ENCODE measurements at places on chromosomes 5 and 9. TPM values are rescaled to one million over a fixed set of nuclear protein-coding genes. Genes with fewer than 3 reads are reported as not detected.

- H3K27me3 ChIP-seq: no peaks in the 10 kb centered on the region
- no peak for DNase-seq
- no peaks in the 10 kb centered on the region for H3K4me1 ChIP-seq
- H3K27ac ChIP-seq: no peak overlapping the region
Observed at GRCh38 chr5:116699332-116699731, 124.7 kb upstream of the SEMA6A start.

The IL9 gene
- total RNA-seq: not detected

The SLC6A18 gene
- total RNA-seq: not detected

The ANKRD34B gene
- total RNA-seq: 0.20 TPM

GRCh38 chr5:76691467-76692273 lies 24.3 kb upstream of the F2R start:
- peaks cover 34% of the 10 kb centered on the region for H3K4me1 ChIP-seq
- no peak overlapping the region for H3K4me3 ChIP-seq
- H3K27ac ChIP-seq: peak overlapping the region; percentile 98
- no peaks in the 10 kb centered on the region for H3K27me3 ChIP-seq
- H3K36me3 ChIP-seq: no peaks in the 10 kb centered on the region
- DNase-seq: peak; percentile 84

- peaks cover 58% of the 10 kb centered on the region for H3K4me1 ChIP-seq
- DNase-seq: peak; percentile 81
- peak overlapping the region; percentile 57 for H3K27ac ChIP-seq
- H3K36me3 ChIP-seq: no peaks in the 10 kb centered on the region
Observed at GRCh38 chr9:88818495-88819201, 172.6 kb upstream of the S1PR3 start.

GRCh38 chr9:28410411-28410810 lies 837.1 kb upstream of the C9orf72 start:
- H3K27me3 ChIP-seq: no peaks in the 10 kb centered on the region
- H3K36me3 ChIP-seq: no peaks in the 10 kb centered on the region
- no peaks in the 10 kb centered on the region for H3K4me1 ChIP-seq
- no peak overlapping the region for H3K27ac ChIP-seq
- H3K4me3 ChIP-seq: no peak overlapping the region

- no peaks in the 10 kb centered on the region for H3K36me3 ChIP-seq
- DNase-seq: peak; percentile 93
- peak overlapping the region; percentile 1 for H3K27ac ChIP-seq
- peaks cover 9% of the 10 kb centered on the region for H3K4me1 ChIP-seq
Observed at GRCh38 chr9:22124263-22125011, 115.3 kb upstream of the CDKN2B start.

DNA sequence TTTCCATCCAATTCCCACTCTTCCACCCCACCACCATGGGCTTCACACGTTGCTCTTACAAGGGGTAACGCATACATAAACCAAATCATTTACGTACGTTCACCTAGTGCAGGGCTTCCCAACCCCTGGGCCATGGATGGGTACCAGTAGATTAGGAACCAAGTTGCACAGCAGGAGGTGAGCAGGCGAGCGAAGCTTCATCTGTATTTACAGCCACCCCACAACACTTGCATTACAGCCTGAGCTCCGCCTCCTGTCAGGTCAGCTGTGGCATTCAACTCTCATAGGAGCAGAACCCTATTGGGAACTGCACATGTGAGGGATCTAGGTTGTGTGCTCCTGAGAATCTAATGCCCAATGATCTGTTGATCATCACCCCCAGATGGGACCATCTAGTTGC lies 82.3 kb downstream of the CEMIP2 start:
- DNase-seq: no peak
- no peaks in the 10 kb centered on the region for H3K27me3 ChIP-seq
- H3K4me3 ChIP-seq: no peak overlapping the region
- H3K4me1 ChIP-seq: peaks cover 30% of the 10 kb centered on the region
- H3K27ac ChIP-seq: no peak overlapping the region
- H3K36me3 ChIP-seq: peaks cover 18% of the 10 kb centered on the region

DNA sequence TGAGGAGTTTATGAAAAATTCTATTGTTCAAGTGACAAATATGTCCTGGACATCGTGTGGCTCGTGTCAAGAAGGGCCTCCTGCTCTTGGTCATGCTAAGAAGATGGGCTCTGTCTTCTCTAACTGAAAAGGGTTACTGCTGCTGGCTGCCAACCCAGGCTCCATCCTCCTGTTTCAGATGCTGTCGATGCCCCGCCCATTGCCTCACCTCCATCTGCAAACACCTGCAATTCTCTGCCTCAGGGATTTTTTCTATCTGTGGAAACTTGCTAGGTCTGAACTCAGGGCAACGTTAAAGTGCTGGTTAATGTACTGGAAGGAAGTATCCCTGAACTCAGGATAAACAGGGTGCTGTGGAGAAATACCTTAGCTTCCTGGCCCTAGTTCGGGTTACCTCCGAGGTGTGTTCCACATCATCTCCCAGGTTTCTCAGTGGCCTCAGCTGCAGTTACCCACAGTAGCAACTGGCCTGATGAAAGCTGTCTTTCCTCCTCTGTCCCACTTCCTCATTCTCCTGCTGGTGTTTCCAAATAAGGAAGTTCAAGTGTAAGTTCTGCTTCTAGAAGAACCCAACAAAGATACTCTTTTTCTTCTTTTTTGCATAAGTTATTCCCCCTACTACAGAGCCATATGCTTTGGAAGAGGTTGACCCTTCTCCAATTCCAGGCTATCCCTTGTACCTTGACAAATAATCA lies 151.7 kb upstream of the SMIM23 start:
- no peak overlapping the region for H3K4me3 ChIP-seq
- peaks cover 7% of the 10 kb centered on the region for H3K27me3 ChIP-seq
- no peaks in the 10 kb centered on the region for H3K36me3 ChIP-seq
- peaks cover 7% of the 10 kb centered on the region for H3K4me1 ChIP-seq
- H3K27ac ChIP-seq: no peak overlapping the region

DNA sequence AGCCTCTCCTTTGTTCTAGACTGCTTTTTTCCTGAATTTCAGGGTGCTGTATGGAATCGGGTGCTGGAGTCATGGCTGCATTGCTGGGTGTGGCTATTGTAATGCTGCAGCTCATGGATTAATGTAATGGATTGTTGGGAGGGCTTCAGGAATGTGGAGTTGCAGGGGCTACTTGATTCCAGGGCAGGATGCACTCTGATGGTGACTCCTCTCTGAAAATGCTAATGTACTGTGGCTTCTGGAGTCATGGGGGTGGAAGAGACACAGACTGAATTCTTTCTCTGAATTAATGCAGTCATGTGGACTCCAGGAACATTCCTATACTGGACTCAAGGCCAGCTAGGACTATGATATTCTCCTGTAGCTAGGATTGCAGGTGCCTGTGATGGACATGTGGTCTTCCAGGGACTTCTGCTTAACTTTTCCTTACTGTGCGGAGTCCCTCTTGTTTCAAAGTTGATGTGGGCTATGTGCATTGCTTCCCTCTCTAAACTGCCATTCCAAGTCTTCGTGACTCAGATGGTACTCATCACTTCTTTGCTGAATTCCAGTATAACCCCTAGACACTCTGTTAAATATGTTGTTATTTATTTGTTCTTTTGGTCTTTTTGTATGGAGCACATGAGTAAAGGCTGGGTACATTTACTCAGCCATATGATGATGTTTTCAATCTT lies 396.2 kb downstream of the KCTD16 start:
- H3K27ac ChIP-seq: peak overlapping the region; percentile 39
- H3K4me3 ChIP-seq: no peak overlapping the region
- peaks cover 5% of the 10 kb centered on the region for H3K4me1 ChIP-seq
- DNase-seq: peak; percentile 73
- no peaks in the 10 kb centered on the region for H3K27me3 ChIP-seq

GRCh38 chr9:83440641-83441040 lies 97.6 kb downstream of the FRMD3 start:
- H3K27ac ChIP-seq: no peak overlapping the region
- H3K36me3 ChIP-seq: no peaks in the 10 kb centered on the region
- H3K4me1 ChIP-seq: no peaks in the 10 kb centered on the region
- no peaks in the 10 kb centered on the region for H3K27me3 ChIP-seq

The ANKRD55 gene
- not detected for total RNA-seq

The C5orf52 gene
- not detected for total RNA-seq

GRCh38 chr5:2669259-2669658 lies 82.2 kb downstream of the IRX2 start:
- H3K4me3 ChIP-seq: no peak overlapping the region
- H3K36me3 ChIP-seq: no peaks in the 10 kb centered on the region
- no peaks in the 10 kb centered on the region for H3K27me3 ChIP-seq
- no peaks in the 10 kb centered on the region for H3K4me1 ChIP-seq

- no peaks in the 10 kb centered on the region for H3K4me1 ChIP-seq
- H3K36me3 ChIP-seq: no peaks in the 10 kb centered on the region
- DNase-seq: no peak
- H3K4me3 ChIP-seq: no peak overlapping the region
- no peaks in the 10 kb centered on the region for H3K27me3 ChIP-seq
Observed at GRCh38 chr5:58311526-58311925, 148.4 kb downstream of the PLK2 start.

DNA sequence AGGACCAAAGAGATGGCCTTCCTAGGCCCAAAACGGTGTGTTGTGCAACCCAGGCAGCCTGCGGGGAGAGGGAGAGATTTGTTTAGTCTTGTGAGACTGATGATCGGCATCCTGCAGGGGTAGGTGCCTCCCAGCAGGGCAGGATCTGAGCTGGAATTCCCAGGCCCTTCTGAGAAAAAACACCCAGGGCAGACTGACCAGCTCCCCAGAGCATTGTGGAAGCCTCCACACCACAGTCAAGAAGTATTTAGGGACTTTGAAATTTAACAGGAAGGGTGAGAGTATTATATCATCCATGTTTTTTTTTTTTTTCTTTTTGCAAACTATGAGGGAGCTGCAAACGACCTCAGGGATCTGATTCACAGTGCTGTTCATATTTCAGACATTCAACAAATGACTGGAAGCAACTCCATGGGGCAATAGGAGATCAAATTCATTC lies 104.5 kb upstream of the LHFPL2 start:
- H3K36me3 ChIP-seq: no peaks in the 10 kb centered on the region
- H3K27me3 ChIP-seq: peaks cover 18% of the 10 kb centered on the region
- DNase-seq: no peak
- H3K4me1 ChIP-seq: peaks cover 12% of the 10 kb centered on the region
- no peak overlapping the region for H3K4me3 ChIP-seq

DNA sequence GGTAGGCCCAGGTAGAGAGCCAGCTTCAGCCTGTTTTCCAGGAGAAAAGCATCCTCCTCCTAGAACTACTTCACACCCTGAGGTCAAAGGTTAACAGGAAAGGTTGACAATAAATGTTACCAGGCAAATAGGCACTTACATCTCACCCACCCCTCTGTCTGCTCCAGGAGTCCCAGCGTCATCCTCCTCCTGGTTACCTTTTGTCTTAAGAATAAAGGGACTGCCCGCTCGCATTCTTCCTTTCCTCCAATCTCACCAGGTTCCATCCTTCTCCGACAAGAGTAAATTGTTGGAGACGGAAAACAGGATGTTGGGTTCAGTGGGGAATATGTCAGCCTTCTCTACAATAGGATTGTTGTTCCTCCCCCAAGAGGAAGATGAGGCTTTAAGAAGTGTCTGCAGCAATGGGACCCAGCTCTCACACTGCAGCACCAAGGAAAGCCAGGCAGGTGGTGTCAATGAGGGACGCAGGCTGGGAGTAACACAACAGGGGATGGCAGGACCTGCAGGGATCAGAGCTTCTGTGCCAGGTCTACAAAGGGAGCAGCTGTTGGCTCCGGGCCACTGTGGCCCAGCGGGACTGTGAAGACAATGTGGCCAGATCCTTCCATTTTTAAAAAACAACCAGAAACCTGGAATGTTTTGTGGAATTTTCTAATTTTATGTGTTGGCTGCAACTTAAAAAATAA lies 29.0 kb downstream of the FAT2 start:
- H3K27ac ChIP-seq: no peak overlapping the region
- H3K36me3 ChIP-seq: no peaks in the 10 kb centered on the region
- no peak for DNase-seq
- H3K27me3 ChIP-seq: peaks cover 7% of the 10 kb centered on the region
- no peaks in the 10 kb centered on the region for H3K4me1 ChIP-seq

- H3K4me3 ChIP-seq: peak overlapping the region; percentile 69
- H3K27ac ChIP-seq: no peak overlapping the region
- peaks cover 22% of the 10 kb centered on the region for H3K4me1 ChIP-seq
- no peaks in the 10 kb centered on the region for H3K36me3 ChIP-seq
Observed at GRCh38 chr9:110047232-110047954, 160.6 kb downstream of the C9orf152 start.

- no peaks in the 10 kb centered on the region for H3K27me3 ChIP-seq
- no peak for DNase-seq
- H3K4me1 ChIP-seq: peaks cover 52% of the 10 kb centered on the region
- H3K36me3 ChIP-seq: peaks cover 2% of the 10 kb centered on the region
Observed at GRCh38 chr9:121268598-121268850, 562 bp downstream of the GSN start.

GRCh38 chr5:107542428-107542827 lies 128.3 kb downstream of the EFNA5 start:
- H3K4me1 ChIP-seq: peaks cover 8% of the 10 kb centered on the region
- no peaks in the 10 kb centered on the region for H3K36me3 ChIP-seq
- no peak overlapping the region for H3K4me3 ChIP-seq
- no peaks in the 10 kb centered on the region for H3K27me3 ChIP-seq

The NR2F1-AS1 gene
- total RNA-seq: 7.3 TPM

The ADAMTSL1 gene
- 12.6 TPM for total RNA-seq

DNA sequence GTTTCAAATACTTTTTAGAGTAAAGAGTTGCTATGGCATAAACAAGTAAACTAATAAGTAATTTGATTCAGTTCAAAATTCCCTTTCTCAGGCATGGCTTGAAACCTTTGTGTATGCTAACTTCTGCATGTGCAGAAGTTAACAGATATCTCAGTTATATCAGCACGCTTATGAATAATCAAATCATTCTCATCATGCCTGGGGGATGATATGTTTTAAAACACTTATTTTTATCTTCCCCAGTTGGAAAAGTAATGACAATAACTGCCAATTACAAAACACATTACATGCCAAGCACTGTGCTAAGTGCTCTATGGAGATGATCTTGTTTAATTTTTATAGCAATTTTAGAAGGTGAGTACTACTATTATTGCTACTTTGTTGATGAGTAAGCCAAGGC lies 146.4 kb downstream of the YIPF5 start:
- no peak for DNase-seq
- no peak overlapping the region for H3K27ac ChIP-seq
- H3K4me3 ChIP-seq: no peak overlapping the region
- peaks cover 7% of the 10 kb centered on the region for H3K4me1 ChIP-seq

- no peaks in the 10 kb centered on the region for H3K4me1 ChIP-seq
- no peaks in the 10 kb centered on the region for H3K27me3 ChIP-seq
- DNase-seq: no peak
- no peaks in the 10 kb centered on the region for H3K36me3 ChIP-seq
- H3K27ac ChIP-seq: no peak overlapping the region
Observed at GRCh38 chr5:19210886-19211285, 777.1 kb downstream of the CDH18 start.

The HTR1A gene
- not detected for total RNA-seq

GRCh38 chr5:100746730-100747129 lies 156.4 kb downstream of the ST8SIA4 start:
- no peak overlapping the region for H3K27ac ChIP-seq
- H3K4me3 ChIP-seq: no peak overlapping the region
- H3K27me3 ChIP-seq: no peaks in the 10 kb centered on the region
- no peak for DNase-seq
- H3K4me1 ChIP-seq: no peaks in the 10 kb centered on the region

The DNAJC25 gene
- 12.2 TPM for total RNA-seq

- no peaks in the 10 kb centered on the region for H3K4me1 ChIP-seq
- peak; percentile 6 for DNase-seq
- no peak overlapping the region for H3K27ac ChIP-seq
- no peak overlapping the region for H3K4me3 ChIP-seq
- H3K36me3 ChIP-seq: no peaks in the 10 kb centered on the region
Observed at GRCh38 chr5:108061941-108062340, 320.0 kb downstream of the FBXL17 start.

All from astrocyte (in vitro differentiated cells and primary cell).